MM.1S (cell line): ENCODE measurements at places on chromosomes 6 and 20.
A peak's percentile ranks its signal among the peaks of the same experiment; 100 is the strongest.

GRCh38 chr20:2658414-2659354, 5.3 kb downstream of the IDH3B start:
- no peak for DNase-seq

DNA sequence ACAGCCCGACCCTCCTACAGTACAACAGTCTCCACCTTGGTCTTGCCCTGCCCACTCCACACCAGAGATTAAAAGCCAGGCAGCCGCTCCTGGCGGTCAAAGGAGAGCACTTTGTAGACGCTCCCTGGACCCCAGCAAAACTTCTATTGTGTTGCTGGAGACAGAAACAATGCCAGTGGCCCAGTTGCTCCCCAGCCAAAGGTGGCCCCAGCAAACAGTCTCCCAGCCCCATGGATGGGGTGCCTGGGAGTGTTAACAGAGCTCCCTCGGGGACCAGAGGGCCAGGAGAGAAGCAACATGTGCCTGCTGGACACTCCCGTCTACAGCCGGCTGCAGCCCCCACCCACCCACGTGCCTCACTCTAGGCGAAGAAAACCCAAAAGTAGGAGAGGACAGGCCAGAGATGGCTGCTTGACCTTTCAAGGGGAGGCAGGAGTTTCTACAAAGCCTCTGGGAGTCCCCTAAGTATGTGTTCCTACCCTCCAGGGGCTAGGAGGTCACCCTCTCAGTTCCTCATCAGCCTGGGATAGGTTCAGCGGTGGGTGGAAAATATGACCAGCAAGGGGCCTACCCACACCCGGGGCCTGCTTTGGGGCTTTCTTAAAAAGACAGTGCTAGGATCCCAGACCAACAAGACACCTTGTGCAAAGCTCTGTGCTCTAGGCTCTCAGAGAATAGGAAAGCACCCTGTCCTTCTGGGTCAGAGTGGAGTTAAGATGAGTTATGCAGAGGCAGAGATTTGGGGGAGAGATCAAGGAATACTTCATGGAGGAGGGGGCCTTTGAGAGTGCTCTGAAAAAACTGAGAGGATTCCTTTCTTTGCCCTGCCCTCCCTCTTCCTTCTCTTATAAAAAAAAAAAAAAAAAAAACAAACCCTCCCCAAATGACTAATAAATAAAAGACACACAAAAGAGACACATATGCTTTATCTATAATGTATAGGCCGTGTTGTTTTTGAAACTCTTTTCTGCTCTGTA, 19.0 kb upstream of the PREX1 start:
- no peak for DNase-seq

DNA sequence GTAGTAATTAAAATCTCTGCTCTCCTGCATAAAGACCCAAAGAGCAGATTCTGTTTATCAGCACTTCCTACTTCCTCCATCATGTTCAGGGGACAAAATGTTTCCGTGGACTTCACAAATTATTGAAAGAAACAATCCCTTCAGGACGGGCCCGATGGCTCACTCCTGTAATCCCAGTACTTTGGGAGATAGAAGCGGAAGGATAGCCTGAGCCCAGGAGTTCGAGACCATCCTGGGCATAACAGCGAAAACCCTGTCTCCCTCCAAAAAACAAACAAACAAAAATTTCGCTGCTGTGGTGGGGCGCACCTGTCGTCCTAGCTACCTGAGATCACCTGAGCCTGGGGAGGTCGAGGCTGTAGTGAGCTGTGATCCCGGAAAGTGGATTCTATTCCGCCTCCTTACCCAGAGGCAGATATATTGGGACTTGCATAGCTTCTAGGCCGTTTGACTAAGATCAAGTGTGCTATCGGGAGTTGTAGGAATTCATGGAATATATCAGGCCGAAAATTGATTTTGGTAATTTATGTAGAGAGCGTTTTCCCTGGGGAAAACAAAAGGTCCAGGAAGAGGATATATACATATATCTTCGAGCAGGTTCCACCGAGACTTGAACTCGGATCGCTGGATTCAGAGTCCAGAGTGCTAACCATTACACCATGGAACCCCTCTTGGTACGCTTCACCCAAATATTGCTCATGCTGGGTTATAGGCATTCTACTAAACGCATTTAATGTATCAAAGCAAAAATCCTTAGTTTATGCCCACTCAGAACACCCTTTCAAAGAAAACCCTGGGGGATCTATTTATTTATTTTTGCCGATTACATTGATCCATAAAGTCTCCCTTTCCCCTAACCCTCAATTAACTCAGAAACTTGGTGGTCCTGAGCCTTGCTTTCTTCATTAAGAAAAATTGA, 74.5 kb upstream of the ZNF184 start:
- DNase-seq: no peak

- no peak for DNase-seq
Observed at GRCh38 chr20:24359321-24360027, 110.0 kb upstream of the SYNDIG1 start.

- no peak for DNase-seq
Observed at GRCh38 chr20:23298155-23298554, 52.4 kb upstream of the NXT1 start.

DNA sequence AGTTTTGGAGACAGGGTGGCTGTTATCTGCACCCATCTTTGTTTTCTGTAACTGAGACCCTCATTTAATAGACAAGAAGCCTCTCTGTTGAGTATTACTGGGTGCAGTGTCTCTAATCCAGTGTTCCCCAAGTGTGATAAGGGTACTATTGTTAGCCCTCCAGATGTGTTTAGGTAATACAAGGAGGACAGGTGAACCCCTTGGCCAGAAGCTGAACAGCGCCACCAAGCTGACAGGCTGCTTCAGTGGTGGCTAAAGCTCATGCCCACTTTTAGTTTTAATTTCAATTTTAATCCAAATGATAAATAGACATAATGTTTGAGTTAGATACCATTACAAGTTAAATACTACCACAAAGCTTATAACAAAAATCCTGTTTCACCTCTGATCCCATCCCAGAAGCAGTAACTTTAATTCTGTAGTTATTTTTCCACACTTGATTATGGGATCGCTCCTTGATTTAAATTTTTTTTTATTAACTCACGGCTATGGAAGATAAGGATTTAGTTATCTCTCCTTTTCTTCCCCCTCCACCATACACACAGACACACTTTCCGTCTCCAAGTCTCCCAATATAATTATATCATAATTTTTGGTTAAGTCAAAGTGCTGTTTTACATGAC, 8.4 kb upstream of the STK35 start:
- DNase-seq: peak; percentile 59

DNA sequence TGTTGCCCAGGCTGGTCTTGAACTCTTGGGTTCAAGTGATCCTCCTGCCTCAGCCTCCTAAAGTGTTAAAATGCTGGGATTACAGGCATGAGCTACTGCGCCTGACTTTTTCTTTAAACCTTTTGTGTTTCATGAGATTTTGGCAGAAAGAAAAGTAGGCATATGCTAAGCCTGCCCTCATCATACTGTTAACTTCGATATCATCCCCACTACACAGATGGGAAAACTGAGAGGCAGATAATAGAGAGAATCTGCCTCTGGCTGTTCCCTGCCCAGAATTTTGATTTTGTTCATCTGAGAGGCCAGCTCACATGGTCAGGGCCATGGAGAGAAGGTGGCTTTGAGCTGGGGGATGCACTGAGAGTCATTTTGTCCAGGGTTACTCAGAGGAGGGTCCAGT, 7.5 kb downstream of the PABPC1L start:
- DNase-seq: no peak

- DNase-seq: no peak
Observed at GRCh38 chr6:158962371-158962770, 37.6 kb downstream of the RSPH3 start.

- no peak for DNase-seq
Observed at GRCh38 chr20:47244451-47244850, 112.0 kb downstream of the ZMYND8 start.

DNA sequence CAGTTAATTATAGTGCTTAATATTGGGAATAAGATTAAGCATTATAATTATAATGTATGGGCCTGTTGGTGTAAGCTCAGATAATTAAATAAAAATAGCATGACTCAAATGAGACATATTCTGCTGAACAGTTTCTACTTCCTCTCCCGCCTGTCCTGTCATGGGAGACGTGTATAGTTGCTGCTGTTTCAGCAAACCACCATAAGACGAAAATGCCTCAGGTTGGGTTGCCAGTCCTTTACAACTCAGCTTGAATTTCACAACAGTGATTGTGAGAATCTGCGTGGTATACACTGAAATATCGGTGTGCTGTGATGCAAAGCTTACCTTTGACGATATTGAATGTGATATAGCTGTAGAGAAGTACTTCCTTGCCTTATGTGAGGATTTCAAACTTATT, 99.5 kb downstream of the POPDC3 start:
- DNase-seq: peak; percentile 66

- DNase-seq: no peak
Observed at GRCh38 chr6:154506582-154506981, 3.9 kb downstream of the CNKSR3 start.

DNA sequence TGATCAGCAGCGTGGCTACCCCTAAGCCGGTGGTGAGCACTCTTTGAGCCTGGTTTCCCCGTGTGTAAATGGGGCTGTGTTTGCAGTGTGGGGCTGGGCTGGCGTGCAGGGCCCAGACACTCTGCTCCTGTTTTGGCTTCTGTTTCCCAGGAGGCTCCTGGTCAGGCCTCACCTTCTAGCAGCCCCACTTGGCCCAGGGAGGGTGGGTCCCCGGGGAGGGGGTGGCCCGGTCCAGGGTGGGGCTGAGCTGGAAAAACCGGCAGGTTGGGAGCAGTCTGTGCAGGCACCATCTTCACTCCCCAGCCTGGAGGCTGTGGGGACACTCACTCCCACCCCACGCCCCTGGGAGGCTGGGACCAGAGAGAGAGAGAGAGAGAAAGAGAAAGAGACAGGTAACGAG, 25.3 kb downstream of the CEBPB start:
- no peak for DNase-seq

- peak; percentile 75 for DNase-seq
Observed at GRCh38 chr6:131135244-131136020, at the start of gene AKAP7. Gene AKAP7, plus strand, starts transcription at chr6:131135467. Its CDS starts 297 bp downstream, at chr6:131135764.

DNA sequence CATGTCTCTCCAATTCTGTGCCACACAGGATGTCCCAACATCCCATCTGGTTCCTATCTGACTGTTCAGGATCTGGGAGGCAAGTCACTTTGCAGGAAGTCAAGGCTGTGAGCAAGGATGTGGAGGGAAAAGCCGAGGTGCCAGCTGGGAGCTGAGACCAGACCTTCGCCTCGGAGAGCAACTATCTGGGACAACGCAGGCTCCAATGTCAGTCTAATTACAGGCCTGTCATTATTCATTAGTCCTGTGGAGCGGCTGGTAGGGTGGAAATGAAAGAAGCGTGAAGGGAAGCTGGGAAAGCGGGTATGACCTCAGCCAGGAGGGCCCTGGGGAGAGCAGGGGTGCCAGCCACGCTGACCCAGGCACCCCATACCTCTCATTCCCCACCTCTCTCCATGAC, 147.3 kb downstream of the UNC5CL start:
- no peak for DNase-seq

- no peak for DNase-seq
Observed at GRCh38 chr20:37295595-37295994, 6.1 kb downstream of the MANBAL start.

DNA sequence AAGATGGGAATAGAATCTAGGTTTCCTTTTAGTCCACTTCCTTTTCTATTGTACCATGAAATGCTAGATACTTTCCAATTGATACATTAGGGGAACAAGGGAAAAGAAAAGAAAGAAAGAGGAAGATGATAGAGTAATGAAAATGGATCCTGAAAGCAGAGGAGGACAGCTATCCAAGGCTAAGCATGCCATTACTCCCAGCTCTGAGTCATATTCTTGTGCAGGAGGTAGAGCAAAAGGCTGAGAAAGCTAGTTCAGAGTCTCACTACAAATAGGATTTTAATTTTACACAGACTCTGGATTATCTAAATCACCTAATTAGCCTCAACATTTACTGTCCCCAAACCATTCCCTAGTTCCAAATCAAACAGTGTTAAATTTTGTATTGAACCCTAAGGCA, 23.6 kb downstream of the RWDD2A start:
- DNase-seq: no peak

- DNase-seq: peak; percentile 65
Observed at GRCh38 chr6:43246301-43247113, 3.2 kb downstream of the TTBK1 start.

- DNase-seq: peak; percentile 11
Observed at GRCh38 chr6:163170294-163170883, 244.1 kb upstream of the QKI start.

DNA sequence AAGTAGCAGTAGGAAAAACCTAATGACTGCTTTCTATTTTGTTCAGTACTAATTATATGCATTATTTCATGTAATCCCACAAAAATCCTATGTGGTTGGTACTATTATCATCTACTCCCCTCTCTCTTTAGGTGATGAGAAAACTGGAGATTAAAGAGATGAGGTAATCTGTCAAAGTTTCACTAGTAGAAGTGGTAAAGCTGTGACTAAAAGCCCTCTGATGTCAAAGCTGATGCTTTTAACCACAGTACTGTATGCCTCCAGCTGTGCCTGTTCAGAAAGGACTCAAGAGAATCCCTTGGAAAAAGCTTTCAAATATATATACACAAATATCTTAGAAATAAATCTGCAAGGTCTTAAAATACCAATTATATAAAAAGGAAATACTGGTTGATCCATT, 38.0 kb downstream of the PHIP start:
- peak; percentile 11 for DNase-seq

GRCh38 chr6:60679175-60679574, 1606.8 kb downstream of the KHDRBS2 start:
- DNase-seq: no peak

DNA sequence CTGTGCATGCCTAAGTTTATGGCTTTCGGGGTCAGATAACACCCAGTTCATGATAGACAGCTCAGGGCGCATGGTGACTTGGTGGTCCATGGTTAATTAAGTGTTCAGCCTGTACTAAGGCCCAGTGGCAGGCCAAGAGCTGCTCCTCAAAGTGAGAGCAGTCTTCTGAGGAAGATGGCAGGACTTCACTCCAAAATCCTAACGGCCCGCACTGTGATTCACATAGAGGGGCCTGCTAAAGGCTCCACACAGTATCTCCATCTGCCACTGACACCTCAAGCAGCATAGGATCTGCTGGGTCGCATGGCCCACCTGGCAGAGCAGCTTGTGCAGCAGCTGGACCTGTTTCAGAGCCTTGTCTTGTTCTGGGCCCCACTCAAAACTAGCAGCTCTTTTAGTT, 10.6 kb upstream of the CST7 start:
- DNase-seq: no peak

DNA sequence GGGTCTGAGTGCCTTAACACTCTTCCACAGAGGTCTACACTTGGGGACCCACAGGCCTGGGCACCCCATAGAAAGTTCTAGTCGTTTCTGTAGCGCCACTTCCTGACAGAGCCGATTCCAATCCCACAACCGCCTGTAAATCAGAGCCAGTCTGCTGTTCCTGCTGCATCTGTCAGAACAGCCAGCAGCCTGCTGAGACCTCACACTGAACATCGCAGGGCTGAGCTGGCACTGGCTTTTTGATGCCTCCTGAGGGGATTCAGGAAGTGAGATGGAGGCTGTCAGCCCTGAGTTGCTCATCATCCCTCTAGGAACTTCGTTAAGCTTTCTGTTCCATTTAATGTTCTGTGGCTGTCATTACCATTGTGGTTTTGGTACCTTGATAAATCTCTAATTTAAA, 48.9 kb downstream of the DCBLD1 start:
- no peak for DNase-seq
